EL (cell line): ENCODE measurements at places on chromosomes 3 and 15.
A peak's percentile ranks its signal among the peaks of the same experiment; 100 is the strongest.

GRCh38 chr3:71392251-71392650 is 191.3 kb downstream of the FOXP1 start:
- no peak for DNase-seq

DNA sequence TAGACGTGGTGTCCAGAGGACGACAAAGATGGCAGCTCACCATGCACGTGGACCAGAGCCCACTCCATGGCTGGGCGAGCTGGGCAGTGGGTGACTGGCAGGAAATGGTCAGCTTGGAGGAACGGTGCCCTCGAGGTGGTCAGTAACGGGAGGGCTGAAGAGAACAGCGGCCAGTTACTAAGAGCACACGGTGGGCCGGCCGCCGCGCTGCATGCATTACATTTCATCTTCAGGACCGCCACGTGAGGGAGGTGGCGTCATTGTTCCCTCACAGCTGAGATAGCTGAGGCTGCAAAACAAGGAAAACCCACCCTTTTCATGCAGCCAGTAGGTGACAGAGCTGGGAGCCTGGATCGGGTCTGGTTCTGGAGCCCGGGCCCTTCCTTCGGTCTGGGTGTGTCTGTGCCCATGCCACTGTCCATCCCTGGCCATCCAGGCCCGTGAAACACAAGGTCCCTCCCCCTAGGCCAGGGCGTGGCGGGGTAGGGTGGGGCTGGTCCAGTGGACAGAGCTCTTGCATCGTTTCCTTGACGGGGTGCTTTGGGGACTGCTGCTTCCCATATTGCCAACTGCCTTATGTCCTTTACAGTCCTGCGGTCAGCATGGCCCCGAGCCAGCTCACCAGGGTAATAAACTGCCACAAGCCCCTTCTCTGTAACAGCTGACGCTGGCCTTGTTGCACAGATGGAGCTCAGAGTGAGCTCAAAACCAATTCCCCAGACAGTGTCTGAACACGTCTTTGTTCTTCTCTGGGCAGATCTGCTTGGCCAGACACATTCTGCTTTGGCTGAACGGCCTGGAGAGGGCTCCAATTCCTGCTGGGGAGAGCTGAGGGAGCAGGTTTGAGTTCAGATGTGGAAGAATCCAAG is 51.8 kb downstream of the RGMA start:
- DNase-seq = peak; percentile 8

DNA sequence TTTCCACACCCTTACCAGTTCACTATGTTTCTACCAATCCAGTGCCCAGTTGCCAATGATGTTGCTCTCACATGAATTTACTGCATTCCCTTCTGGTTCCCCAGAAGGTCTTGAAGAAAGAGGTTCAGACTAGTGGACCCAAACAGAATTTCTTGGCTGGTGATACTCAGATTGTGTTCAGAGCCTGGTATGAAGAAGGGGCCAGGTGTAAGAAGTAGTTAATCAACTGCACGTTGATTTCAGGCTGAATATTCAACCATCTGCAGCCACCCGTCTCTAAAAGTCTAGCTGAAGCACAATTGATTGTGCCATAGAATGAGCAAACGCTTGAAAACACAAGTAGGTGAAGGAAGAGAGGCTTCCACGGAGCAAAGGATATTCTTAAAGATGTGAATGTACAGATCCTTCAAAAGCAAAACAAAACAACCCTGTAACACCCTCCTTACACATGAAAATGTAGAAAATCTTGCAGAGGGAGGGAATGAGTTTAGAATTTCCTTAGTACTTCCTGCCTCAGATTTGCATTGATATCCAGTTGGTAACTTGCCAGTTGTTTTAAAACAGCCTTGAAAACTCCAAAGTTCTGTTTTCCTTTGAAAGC is 4.7 kb downstream of the RBMS3 start:
- DNase-seq = peak; percentile 57

- DNase-seq = no peak
Measured at GRCh38 chr3:60933824-60934223, 317.4 kb downstream of the FHIT start.

DNA sequence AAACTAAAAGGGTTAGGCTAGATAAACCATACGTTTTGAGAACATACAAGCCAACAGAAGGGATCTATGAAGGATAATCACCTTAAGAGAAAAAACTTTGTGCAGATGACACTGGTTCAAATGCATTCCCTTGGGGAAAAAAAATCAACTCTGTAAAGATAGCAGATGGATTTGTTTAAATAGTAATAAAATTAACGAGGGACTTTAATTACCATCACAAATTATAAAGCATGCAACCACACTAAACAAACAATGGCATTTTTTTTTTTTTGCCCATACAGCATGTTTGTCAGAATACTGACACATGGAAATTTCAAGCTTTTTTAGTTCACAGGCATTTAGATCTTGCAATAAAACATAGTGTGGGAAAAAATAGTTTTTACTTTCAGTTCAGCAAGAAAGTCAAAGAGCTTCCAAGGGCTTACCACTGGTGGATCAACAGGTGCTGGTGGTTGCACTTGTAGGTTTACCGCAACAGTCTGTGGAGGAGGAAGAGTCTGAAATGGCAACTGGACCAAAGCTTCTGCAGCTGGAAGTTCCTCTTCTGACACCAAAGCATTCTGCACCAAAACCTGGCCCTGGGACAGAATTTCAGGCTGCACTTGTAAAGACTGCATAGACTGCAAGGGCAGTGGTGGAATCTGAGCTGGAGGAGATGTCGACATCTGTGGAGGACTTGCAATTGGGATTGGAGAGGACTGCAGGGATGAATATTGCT is 53.1 kb downstream of the PHC3 start:
- DNase-seq = no peak

DNA sequence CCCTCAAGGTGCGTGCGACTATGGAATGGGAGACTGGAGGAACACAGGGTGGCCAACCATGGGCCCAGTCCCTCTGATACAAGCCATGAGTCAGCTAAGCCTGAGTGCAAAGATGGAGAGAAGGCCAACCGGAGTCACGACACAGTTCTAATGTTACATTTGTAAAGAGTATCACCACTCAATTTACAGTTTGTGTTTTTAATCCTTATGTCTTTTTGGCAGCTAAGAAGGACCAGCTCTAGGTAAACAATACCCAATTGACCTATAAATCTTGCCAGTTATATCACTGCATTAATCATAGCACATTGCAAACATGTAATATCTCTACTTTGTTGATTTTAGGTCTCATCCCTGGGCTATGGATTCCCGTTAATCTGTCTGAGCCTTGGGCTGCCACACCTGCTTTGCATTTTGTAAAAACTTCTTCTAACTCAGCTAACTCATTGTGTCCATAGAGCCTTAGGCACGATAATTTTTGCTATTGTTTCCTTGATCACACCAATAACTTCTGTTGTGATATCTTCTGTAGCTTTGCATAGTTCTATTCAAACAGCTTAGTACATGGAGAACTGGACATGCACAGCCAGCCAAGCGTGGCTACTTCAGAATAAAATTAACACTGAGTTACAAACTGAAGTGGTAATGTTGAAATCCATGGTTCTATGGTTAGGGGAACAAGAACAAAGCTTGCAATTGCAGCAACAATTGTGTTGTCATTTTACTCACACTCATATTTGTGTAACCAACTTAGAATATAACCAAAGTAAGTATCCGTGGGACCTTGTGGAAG is 50.3 kb downstream of the LSM3 start:
- DNase-seq = no peak

DNA sequence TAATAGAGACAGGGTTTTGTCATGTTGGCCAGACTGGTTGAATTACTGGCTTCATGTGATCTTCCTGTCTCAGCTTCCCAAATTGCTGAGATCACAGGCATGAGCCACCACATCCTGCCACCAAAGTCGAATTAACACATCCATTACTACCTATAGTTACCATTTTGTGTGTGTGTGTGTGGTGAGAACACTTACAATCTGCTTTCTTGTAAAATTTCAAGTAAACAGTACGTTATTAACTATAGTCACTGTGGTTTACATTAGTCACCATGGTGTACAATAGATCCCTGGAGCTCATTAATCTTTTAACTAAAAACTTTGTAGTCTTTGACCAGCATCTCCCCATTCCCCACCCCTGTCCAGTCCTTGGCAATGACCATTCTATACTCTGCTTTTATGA is 270.0 kb downstream of the NAALADL2 start:
- DNase-seq = peak; percentile 14

DNA sequence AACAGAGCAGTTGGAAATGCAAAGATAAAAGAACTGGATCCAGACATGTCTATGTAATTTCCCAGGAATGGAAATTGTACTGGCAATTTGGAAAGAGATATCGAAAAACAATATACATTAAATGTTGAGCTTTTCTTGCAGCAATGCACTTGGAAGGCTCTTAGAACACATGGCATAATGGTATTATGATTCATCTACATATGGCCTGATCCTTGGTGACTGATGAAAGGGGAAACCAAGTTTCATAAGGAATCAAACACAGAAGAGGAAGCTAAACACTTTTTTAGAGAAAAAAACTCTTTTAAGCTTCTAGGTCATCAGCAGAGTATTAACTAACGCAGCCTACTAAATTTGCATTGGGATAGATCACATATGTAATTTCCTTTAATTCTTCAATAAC is 12.4 kb upstream of the GREM1 start:
- DNase-seq = peak; percentile 54

DNA sequence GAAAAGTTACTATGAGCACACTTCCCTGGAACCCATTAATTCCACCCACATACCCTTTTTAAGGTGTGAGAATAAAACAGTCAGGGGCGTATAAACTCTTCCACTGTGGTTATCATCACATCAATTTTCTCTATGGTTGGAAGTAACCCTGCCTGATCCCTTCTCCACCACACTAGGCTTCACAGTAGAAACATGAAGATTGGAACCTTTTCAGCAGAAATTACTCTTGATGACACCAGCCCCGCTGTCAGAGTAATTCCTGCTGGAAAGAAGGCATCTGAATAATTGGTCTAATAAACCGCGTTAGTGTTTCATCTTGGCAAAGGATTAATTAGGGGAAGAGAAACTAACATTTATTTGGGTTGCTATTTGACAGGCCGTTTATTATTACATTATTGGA is 278.4 kb downstream of the MFSD1 start:
- no peak for DNase-seq

GRCh38 chr15:90481023-90481422 is 48.7 kb upstream of the CRTC3 start:
- no peak for DNase-seq

DNA sequence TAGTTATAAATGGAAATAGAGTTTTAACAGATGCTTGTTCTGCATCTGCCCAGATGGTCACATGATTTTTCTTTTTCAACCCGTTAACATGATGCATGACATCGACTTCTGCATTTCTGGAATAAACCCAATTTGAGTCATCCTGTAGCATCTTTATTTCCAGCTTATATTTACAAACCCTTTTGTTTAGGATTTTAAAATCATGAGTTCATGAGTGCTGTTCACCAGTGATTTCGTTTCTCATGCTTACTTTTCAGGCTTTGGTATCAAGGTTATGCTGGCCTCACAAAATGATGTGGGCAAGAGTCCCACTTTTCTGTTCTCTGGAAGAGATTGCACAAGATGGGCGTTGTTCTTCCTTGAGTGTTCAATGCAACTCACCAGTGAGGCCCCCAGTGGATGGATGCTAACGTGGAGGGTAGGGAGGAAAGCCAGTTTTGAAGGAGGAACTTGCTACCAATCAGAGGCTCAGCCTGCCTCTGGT is 5.2 kb downstream of the HRH1 start:
- peak; percentile 79 for DNase-seq

GRCh38 chr15:61225614-61226013 is 3.5 kb downstream of the RORA start:
- no peak for DNase-seq

DNA sequence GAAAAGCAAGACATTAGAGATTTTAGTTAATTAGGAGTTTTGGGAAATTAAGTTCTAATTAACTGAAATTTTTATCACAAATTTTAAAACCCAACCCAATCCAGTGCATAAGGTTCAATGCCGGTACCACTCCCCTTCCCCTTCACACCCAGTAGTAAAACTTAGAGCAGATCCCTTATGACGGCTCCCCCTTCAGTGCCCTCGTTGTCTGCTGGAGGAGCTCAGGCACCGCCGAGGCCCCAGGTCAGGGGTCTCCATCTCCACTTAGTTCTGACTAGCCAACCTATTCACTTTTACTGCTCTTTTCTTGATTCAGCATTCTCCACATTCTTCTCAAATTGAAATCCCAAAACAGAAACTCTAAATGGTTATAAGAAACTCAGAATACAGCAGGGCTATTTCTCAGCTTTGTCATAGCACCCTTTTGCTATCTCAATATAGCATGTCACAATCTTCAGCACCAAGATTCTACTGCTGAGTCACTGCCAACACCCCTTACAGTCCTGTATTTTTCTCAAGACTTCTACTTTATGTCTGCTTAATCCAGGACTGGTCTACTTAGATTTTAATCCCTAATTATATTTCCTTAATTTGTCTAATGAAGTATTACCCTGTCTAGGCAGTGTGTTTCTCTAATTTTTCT is 39.8 kb downstream of the TUBGCP4 start:
- DNase-seq = peak; percentile 13

- no peak for DNase-seq
Measured at GRCh38 chr3:196558476-196558875, 9.9 kb downstream of the WDR53 start.

GRCh38 chr3:99999536-99999935 is 114.8 kb downstream of the FILIP1L start:
- peak; percentile 43 for DNase-seq

DNA sequence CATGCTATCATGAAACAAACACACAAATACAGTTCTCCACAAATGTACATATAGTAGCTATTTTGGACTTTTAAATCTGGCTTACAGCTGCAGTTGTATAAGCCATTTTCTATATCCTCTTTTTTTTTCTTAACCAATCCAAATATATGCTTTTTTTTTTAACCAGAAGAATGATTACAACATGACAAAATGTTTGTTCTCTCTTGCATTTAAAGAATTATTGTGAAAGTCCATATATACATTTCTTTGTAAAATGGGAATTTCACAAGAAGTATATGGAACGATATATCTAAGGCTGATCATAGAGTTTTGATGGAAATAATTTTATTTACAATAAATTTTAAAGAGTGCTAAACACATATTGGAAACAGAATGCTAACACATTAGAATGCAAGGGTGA is 95.6 kb downstream of the CD200R1L start:
- no peak for DNase-seq

DNA sequence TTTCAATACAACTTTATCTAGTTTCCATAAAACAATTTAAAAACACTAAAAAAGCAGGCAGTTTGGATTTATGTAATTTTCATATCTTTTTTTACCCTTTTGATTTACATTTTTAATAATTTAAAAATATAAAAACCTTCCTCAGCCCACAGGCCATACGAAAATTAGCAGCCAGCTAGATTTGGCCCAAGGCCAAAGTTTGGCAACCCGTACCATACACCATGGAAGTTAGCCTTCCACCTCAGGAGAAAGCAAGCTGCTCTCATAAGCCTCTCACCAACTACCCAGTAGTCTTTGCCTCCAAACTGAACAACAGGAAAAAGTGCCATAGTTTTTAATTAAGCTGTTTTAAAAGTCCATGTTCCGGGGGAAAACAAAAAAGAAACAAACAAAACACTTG is 107.3 kb upstream of the TRIM42 start:
- no peak for DNase-seq
